ENCODE measurements at places on chromosomes 5 and 9.
A peak's percentile ranks its signal among the peaks of the same experiment; 100 is the strongest.

DNA sequence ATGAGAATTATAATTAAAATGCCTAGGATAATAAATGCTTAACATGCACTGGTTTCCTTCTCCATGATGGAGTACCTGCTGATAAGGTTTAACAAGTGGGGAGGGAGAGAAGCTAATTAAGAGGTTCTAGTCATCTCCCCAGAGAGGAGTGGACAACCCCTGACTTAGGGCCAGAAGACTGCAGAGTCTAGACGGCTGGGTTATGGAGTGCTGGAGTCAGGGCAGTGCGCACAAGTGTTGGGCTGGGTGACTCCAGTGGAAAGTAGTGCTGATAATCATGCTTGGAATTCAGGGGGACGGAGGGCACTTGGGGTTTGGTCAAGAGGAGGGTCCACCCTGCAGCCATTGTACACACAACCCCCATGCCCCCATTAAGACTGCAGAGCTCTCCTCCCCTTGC is 32.8 kb upstream of the TGFBI start:
- no peak for DNase-seq

GRCh38 chr5:3428334-3428733 is 167.3 kb upstream of the IRX1 start:
- DNase-seq, result no peak

- no peak for DNase-seq
Observed at GRCh38 chr9:72721067-72721466, 199.7 kb downstream of the TMC1 start.

DNA sequence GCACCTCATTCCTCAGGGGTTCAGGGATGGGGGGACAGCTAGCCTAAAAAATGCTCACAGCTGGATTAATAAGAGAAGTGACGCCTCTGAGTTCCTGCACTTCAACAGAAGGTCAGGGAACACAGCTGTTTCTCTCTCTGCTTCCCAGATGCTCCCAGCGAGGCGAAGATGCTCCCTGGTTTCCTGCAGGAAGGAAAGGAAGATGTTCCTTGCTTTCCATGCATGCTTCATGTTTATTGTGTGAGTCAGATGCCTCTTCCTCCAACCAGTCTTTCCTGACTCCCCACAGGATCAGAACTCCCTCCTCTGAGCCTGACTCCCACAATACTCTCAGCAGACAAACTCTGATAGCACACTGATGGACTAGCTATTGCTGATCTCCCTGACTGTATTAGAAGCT is 71.9 kb downstream of the MFAP3 start:
- peak; percentile 20 for DNase-seq

DNA sequence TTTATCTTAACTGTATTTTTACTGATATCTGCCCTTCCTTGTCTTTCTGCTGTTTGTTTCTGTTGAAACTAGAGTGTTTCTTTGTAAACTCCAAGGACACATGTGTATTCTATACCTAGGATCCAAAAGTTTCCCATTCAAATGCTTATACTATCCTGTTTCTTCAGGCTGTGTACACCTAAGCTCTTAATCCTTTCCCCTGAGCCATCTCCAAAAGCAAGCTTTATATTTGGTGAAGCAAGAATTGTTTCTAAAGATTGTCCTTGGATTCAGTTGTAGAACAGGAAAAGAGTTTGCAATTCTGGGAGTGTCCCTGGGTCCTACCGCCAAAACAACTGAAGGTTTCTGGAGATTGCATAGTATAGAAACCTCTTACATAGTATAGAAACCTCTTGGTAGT is 65.9 kb downstream of the CWC27 start:
- no peak for DNase-seq

GRCh38 chr9:87238545-87238944 is 259.1 kb upstream of the DAPK1 start:
- DNase-seq, result peak; percentile 4

DNA sequence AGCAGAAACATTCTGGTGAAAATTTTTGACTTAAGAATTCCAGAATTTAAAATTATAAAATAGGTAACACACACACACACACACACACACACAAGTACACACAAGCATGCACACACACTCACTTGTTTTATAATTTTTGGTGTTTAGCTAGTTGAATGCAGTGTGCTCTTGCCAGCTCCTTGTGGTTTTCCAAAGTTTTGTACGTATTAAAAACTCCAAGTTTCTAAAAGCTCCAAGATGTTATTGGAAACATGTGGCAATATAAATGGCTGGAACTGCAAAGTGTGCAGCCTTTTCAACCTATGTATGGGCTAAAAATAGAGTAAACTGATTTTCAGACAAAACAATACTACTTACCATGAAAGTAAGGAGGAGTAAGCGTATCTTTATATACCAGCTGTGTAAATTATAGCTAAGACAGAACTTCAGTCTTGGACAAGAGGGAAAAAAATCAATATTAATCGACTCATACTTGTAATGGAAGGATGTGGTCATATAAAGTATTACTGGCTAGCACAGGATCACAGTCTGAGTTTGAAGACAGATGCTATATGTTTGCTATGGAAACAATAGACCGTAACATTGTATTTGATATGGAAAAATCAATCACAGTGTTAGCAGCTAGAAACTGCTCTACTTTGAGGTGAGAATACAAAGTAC is 727.1 kb upstream of the GRAMD2B start:
- no peak for DNase-seq

GRCh38 chr5:74281166-74281565 is 359.4 kb downstream of the ENC1 start:
- DNase-seq, result no peak

GRCh38 chr5:36323926-36324781 is 22.5 kb upstream of the RANBP3L start:
- DNase-seq, result no peak

- no peak for DNase-seq
Observed at GRCh38 chr9:82549174-82549821, 513.6 kb downstream of the RASEF start.

DNA sequence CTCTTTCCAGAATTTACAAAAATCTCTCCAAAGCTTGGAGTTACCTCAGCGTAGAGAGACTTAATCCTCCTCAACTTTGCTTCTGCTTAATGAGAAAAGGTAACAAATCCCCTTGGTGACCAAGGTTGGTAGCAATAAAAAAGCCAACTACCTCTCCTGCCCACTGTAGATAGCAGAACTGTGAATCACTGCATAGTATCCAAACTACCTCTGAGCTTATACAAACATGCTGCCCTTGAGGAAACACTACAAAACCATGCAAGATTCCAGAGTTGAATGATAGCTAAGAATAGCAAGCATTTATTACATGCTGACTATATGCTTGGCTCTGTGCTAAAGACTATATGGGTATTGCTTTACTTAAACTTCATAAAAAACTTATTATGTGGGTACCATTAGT is 2.8 kb upstream of the ADAMTS12 start:
- peak; percentile 54 for DNase-seq

- DNase-seq, result peak; percentile 31
Observed at GRCh38 chr5:32612134-32612888, 27.0 kb downstream of the SUB1 start.

DNA sequence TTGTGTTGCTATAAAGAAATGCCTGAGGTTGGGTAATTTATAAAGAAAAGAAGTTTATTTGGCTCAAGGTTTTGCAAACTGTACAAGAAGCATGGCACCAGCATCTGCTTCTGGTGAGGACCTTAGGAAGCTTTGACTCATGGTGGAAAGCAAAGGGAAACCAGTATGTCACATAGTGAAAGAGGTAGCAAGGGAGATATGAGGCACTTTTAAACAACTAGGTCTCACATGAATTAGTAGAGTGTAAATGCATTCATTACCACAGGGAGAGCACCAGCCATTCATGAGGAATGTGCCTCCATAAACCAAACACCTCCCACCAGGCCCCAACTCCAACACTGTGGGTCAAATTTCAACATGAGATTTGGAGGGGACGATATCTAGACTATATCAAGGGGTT is 40.8 kb downstream of the OR2Y1 start:
- no peak for DNase-seq
